ENCODE measurements at places on chromosomes 3 and 15. TPM values are rescaled to one million over a fixed set of nuclear protein-coding genes. Genes with fewer than 3 reads are reported as not detected.

The PIGZ gene
- total RNA-seq: 14.9 TPM

- H3K4me1 ChIP-seq: no peaks in the 10 kb centered on the region
- H3K27me3 ChIP-seq: no peaks in the 10 kb centered on the region
- no peak overlapping the region for H3K4me3 ChIP-seq
Measured at GRCh38 chr3:60577601-60578000, 673.7 kb downstream of the FHIT start.

GRCh38 chr3:152236716-152237115 is 32.0 kb upstream of the MBNL1 start:
- no peaks in the 10 kb centered on the region for H3K36me3 ChIP-seq
- DNase-seq: no peak
- H3K27ac ChIP-seq: no peak overlapping the region
- H3K27me3 ChIP-seq: no peaks in the 10 kb centered on the region
- H3K4me3 ChIP-seq: no peak overlapping the region
- peaks cover 3% of the 10 kb centered on the region for H3K4me1 ChIP-seq

- H3K4me3 ChIP-seq: no peak overlapping the region
- H3K4me1 ChIP-seq: peaks cover 59% of the 10 kb centered on the region
- H3K36me3 ChIP-seq: no peaks in the 10 kb centered on the region
- H3K27me3 ChIP-seq: no peaks in the 10 kb centered on the region
- DNase-seq: peak; percentile 95
Measured at GRCh38 chr3:4720316-4721075, 227.3 kb downstream of the ITPR1 start.

DNA sequence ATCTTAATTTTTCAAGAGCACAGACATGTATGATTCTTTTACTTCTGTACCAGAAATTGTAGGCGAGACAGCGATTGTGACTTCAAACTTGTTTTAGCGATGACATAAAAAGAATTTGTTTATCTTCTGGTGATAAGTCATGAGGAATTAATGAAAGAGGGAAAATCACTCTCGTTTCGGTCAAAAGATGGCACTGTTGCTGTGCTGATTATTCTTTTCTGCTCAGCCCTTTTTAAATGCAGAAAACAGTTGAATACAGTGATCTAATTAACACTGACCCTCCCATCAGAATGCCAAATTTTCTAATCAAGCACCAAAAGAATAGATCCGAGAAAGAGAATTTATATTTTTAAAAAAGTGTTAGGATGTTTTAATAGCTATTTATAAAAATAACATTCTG is 52.6 kb downstream of the NSUN3 start:
- H3K4me1 ChIP-seq: peaks cover 10% of the 10 kb centered on the region
- DNase-seq: no peak
- H3K27me3 ChIP-seq: no peaks in the 10 kb centered on the region
- no peak overlapping the region for H3K4me3 ChIP-seq
- H3K27ac ChIP-seq: no peak overlapping the region

The ANAPC13 gene
- 78.9 TPM for total RNA-seq

DNA sequence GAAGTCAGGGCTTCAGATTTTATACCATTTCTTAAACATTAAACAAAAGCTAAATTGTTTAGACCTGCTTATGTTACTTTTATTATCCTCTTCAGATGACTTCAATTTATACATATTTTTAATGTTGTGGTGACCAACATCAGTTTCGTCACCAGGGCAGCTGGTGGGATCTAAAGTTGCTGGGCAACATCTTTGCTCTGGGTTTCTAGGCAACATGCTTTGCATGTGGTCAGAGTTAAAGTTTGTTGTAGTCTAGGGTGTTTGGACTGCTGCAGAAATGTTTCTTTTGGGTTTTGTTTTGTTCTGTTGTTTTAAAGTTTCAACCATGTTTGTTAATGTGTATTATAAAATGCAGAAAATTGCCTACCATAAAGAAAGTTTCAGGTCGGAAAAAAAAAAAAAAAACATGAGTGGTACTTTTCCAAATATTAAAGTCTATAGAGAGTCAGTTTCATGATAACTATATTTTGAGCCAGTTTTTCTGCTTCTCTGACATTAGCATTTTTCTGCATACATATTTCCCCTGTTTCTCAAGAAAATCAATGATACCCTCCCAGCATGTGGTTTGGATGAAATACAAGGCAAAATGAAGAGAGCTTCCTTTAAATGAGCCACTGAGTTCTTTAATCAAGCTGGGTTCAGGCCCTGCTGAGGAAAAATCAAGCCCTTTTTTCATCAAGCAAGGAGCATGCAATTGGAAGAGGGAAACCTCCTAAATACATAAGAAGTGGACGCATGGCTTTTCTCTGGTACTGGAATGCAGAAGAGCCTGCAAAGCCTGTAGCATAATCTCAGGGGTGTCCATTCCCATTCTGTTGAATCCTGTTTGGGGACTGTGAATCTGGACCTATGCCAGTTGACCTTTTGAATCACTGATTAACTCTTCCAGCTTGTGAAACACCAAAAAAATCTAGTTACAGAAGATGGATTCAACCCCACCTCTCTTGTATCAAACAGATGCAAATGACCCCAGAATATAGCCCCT is 35.0 kb upstream of the VGLL3 start:
- H3K36me3 ChIP-seq: no peaks in the 10 kb centered on the region
- H3K4me1 ChIP-seq: no peaks in the 10 kb centered on the region
- no peaks in the 10 kb centered on the region for H3K27me3 ChIP-seq
- H3K27ac ChIP-seq: no peak overlapping the region
- H3K4me3 ChIP-seq: no peak overlapping the region

The ASTE1 gene
- total RNA-seq: 4.5 TPM

The CYP1A1 gene
- total RNA-seq: 1.5 TPM

DNA sequence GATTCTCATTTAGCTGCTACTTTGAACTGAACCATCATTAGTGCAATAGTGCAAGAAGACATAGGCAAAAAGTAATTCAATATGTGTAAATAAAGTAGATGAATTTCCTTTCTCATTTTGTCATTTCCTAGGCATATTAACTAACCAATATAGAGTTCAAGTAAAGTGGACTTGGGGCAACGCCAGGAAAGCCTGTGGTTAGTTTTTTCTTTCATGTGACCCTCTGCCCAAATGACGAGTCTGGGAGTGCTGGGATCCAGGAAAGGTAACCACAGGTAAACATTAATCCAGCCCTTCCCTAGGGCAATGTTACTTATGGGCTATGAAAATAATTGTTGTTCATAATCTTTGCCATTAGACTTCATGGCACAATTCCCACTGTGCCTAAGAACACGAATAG is 181.0 kb downstream of the VPS13C start:
- H3K36me3 ChIP-seq: peaks cover 61% of the 10 kb centered on the region
- no peak for DNase-seq

The CPN2 gene
- not detected for total RNA-seq

DNA sequence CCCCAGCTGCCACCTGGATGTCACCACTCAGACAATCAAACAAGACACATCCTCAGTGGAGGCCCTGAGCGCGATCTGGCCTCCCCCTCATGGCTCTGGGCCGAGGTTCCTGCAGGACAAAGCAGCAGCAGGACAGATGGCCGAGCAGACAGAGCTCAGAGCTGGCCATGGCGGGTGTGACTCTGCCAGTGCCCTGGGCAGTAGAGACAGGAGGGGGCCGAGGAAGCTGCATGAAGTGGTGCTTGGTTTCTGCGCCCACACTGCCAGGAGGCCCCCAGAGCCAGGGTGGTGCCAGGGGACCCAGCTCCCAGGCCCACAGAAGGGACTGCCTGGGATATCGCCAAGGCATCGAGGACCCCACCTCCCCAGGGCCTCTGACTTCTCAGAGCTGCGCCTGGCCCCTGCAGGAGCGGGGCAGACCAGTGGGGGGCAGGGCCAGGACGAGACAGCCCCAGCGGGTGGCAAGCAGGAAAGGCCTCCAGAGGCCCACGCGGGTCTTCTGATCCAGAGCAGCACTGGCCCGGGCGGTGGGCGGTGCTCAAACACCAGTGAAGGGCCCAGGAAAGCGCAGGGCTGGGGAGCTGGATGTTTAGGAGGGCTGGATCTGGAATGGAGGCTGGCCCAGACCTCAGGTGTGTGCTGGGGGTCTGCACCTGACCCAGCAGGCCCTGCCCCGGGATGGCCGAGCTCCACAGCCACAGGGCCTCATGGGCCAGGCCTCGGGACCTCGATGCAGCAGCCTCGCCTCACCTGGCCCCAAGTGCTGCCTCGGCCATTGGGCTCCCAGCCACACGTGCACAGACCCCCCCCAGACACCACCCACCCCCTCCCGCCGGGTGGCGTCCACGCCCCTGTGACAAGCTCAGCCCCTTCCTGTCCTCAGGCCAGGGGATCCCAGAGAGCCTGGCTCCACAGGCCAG is 76.0 kb downstream of the GOLGA8G start:
- H3K4me3 ChIP-seq: no peak overlapping the region
- H3K27ac ChIP-seq: no peak overlapping the region
- no peaks in the 10 kb centered on the region for H3K4me1 ChIP-seq

The LRRC34 gene
- total RNA-seq: 2.1 TPM

- no peak overlapping the region for H3K4me3 ChIP-seq
- no peaks in the 10 kb centered on the region for H3K36me3 ChIP-seq
- DNase-seq: no peak
- no peaks in the 10 kb centered on the region for H3K4me1 ChIP-seq
- H3K27ac ChIP-seq: no peak overlapping the region
- no peaks in the 10 kb centered on the region for H3K27me3 ChIP-seq
Measured at GRCh38 chr3:159263750-159264553, 462.1 kb downstream of the MFSD1 start.

DNA sequence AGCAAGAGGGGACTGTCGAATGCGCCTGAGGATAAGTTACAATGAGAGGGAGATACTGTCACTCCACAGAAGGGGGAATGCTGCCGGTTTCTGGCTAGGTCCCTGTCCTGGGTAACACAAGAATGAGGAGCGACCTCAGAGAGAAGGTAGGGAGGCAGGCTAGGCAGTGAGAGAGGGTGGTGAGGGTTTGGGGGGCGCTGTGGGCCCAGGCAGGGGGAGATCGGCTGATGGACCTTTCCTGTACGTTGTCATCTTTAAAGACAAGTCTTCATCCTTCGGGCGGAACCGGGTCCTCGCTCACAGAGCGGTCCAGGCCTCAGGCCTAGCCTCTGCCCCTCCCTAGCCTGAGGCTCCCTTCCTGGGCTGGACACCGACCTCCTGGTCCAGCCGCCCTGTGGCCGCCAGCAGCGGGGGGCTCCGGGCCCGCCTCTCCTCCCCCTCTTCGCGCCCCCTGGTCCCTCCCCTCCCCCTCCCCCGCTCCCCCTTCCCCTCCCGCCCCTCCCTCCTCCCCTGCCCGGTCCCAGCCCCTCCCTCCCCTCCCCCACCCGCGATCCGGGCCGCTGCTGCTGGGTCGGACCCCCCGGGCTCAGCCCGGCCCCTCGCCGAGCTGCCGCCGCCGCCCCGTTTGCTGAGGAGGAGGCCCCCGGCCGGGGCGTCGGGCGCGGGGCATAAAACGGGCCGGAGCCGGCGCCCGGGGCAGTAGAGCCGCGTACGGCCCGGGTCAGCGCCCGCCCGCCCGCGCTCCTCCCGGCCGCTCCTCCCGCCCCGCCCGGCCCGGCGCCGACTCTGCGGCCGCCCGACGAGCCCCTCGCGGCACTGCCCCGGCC is at the start of gene CHRD:
Gene CHRD, plus strand, starts transcription at position 697 of the 827 bp plus-strand sequence. CDS start 265 bp downstream, outside the sequence.
- peak within 1 kb of the TSS; percentile 79 for H3K27ac ChIP-seq
- H3K4me1 ChIP-seq: peaks cover 23% of the 10 kb centered on the region
- no peaks in the 10 kb centered on the region for H3K27me3 ChIP-seq
- H3K4me3 ChIP-seq: peak within 1 kb of the TSS; percentile 62

The ACP3 gene
- total RNA-seq: 2.8 TPM

The LSG1 gene
- total RNA-seq: 35.0 TPM

The IQCF5 gene
- not detected for total RNA-seq

DNA sequence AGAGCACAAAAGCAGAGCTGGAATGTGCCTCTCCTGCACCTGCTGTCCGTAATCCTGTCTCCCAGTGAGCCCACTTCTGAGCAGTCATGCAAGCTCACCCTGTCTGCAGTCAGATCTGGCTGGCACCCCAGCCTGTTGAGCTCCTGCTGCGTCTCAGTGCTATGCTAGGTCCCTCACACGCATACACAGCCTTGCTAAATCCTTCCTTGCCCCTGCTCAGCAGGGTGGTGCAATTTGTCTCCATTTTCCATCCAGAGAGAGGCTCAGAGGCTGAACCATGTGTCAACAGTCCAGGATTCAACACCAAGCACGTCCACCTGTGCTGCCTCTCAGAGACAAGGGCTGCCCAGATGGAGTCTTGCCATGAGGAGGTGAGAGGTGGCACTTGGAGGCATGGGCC is 11.0 kb downstream of the POMGNT2 start:
- no peaks in the 10 kb centered on the region for H3K36me3 ChIP-seq
- H3K4me1 ChIP-seq: peaks cover 40% of the 10 kb centered on the region
- no peak for DNase-seq
- no peak overlapping the region for H3K4me3 ChIP-seq

- DNase-seq: no peak
- H3K4me3 ChIP-seq: no peak overlapping the region
- H3K27me3 ChIP-seq: no peaks in the 10 kb centered on the region
- H3K36me3 ChIP-seq: no peaks in the 10 kb centered on the region
Measured at GRCh38 chr15:37143351-37143750, 43.0 kb upstream of the MEIS2 start.

DNA sequence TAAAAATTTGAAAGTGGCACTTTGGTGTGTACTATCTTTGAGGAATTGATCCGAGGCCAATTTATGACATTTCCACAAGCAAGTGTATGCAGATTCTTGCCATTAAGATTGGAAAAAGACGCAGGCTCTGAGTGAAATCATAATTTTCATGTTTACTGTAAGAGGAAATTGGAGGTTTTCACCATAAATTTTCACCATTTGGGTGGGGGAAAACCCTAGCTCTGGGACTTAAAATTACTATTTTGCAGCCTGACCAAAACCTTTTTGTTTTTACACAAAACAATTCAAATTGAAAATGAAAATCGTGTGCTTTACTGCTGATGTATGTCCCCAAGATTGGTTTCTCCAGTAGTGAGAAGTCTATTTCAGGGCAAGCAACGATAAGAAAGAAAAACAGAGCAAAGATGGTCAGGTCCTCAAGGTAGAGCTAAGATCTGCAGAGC is 282.6 kb downstream of the FOXP1 start:
- DNase-seq: no peak
- H3K27me3 ChIP-seq: no peaks in the 10 kb centered on the region
- no peak overlapping the region for H3K4me3 ChIP-seq
- H3K27ac ChIP-seq: peak overlapping the region; percentile 78

The ANKRD34C gene
- not detected for total RNA-seq

The PIERCE2 gene
- 3.3 TPM for total RNA-seq

- no peak overlapping the region for H3K4me3 ChIP-seq
- DNase-seq: no peak
- H3K36me3 ChIP-seq: no peaks in the 10 kb centered on the region
Measured at GRCh38 chr3:106714400-106714799, 662.8 kb upstream of the CCDC54 start.

DNA sequence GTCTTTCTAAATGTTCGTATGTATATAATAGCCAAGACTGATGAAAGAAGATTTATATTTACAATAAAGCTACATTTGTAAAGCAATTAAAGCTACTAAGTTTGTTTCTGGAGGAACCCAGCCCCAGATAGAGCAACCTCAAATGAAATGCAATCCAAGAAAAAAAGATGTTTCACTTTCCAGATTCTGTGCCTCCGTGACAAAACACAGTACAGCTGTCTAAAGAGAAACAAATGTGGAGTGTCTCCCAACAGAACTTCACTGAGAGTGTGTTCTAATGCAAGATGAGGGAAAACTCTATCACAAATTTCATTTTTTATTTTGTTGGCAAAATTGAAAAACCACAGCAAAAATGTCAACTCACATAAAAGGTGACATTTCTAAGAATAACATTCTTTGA is 317.0 kb downstream of the OCA2 start:
- H3K27me3 ChIP-seq: no peaks in the 10 kb centered on the region
- H3K36me3 ChIP-seq: no peaks in the 10 kb centered on the region
- no peak overlapping the region for H3K4me3 ChIP-seq
- H3K27ac ChIP-seq: no peak overlapping the region
- H3K4me1 ChIP-seq: no peaks in the 10 kb centered on the region
- no peak for DNase-seq

GRCh38 chr15:69593981-69594966 is 141.7 kb downstream of the RPLP1 start:
- no peaks in the 10 kb centered on the region for H3K27me3 ChIP-seq
- no peaks in the 10 kb centered on the region for H3K36me3 ChIP-seq
- DNase-seq: no peak

Data from esophagus muscularis mucosa (tissue), 4 donors.